ENCODE measurements at places on chromosomes 3 and 15.

- no peak for DNase-seq
These were observed 353.4 kb downstream of the EPHB1 start for GRCh38 chr3:135148398-135149020.

- no peak for DNase-seq
These were observed 29.9 kb downstream of the CGNL1 start for GRCh38 chr15:57406062-57406772.

DNA sequence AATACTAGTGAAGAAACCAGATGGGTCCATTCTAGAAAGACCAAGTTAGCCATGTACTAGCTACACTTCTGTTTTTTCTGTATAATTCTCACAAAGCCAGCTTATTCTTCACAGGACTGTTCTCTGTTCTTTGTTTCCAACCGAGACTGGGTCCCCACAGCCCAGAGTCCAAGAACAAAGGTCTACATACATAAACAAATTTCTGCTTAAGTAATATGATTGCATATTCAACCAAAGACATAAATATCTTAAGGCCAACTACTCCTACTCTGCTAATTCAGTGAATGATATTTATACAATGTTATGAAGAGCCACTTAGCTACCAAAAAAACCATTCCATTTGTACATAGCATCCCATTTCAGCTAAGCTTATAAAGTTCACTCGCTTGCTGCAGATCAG, 299.8 kb upstream of the CCDC54 start:
- DNase-seq, result no peak

DNA sequence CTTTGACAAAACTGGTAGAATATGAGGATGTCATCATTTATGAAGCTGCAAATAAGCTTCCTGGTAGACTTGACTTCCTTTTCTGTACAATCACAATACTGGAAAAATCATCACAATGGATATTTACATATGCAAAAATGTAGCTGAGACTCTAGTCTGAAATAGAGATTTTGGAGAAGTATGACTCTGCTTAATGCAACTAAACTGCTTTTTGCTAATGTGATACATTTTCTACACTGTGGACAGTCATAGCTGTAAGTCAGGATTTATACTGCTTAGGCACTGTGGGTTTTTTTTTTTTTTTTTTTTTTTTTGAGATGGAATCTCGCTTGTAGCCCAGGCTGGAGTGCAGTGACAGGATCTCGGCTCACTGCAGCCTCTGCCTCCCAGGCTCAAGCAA, 34.5 kb upstream of the ST3GAL6 start:
- DNase-seq, result no peak

GRCh38 chr3:65919826-65920225, 118.9 kb downstream of the MAGI1 start:
- no peak for DNase-seq

DNA sequence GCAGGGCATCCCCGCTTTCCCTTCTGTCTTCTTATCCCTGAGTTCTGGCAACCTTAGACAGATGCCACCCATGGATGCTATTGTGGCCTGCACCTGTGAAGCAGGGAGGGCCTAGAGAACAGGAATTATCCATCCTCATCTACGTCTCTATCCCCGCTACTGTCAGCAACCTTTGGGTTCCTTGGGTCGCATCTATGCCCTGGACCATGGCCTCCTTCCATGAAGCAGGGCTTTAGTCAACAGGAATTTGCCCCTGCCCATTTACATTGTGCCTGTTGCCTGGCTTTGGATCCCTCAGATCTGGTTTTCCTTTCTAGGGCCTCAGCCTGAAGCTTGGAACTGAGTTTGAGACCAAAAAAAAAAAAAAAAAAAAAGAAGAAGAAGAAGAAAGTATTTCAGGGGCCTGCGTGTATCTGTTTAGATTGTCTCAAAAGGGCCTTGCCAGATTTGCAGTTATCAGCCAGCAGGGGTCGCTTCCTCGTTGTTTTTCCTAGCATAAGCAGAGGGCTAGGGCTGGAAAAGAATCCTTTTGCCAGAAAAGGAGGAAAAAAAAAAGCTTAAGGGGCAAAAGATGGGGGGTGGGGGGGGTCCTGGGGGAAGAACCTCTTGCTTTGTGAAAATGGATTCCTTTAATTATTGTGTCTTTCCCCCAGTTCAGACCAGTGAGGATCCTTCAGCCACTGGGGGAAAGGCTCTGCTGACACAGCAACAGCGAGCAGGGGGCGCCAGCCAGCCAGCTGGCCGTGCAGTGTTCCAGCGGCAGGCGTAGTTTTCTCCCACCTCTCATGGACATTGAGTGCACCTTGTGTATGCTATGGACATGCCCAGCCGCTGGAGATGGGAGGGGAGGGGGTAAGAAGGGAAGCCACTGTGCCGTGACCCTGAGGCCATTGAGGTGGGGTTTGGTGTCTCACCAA, 65.7 kb upstream of the ALDH1L1 start:
- no peak for DNase-seq

DNA sequence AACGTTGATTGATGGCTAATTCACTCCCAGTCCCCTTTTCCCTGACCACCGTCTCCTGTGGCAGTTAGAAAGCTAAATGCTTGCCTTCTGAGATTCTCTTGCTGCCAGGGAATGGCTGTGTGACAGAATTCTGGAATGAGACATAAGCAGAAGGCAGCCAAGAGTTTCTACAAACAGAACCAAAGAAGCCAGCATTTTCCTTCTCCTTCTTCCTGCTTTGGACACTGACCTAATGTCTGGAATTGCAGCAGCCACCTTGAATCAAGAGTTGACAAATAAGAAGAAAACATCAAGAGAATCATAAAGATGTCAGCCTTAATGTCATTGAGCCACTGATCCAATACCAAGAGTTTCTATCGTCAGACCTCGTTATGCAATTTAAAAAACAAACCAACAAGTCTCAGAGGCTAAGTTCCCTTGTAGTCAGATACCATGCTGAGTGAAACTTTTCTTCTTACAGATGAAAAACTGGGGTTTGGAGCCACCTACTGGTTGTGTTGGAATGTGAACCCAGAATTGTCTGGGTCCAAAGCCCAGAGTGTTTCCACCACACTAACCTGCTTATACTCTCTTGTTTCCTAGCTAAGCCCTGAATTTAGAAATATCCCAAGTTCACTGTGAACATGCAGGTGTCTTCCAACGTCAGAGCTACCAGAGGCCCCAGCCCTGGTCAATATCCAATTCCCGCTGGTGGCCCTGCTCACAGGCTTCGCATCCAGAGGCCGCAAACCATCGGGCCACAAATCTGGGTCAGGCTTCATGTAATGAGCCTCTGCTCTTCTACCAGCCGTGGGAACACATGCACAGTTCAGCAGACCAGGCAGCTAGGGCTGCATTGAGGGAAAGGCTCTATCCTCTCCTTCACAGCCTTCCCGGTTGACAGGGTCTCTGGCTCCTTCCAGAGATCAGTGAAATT, 42.5 kb downstream of the MCF2L2 start:
- DNase-seq, result peak; percentile 32

DNA sequence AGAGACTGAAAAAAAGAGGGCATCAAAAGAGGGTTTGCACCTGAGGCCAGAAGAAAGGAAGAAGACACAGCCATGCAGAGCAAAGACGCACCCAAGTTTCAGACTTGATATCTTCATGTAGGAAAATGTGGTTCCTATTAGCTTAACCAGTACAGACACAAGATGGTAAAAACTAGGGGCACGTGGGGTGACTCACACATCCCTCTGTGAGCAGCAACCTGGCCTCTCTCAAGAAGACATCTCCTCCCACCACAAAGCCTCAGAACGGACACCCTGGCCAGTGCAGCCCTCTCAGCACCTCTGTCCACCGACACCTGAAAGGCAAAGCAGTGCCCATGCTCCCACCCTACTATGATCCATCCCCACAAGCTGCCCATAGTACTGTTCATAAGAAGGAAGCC, 33.3 kb downstream of the GLB1 start:
- DNase-seq, result no peak

GRCh38 chr3:157023226-157023625, 136.7 kb downstream of the CCNL1 start:
- no peak for DNase-seq

GRCh38 chr3:71903112-71903495, 118.2 kb upstream of the PROK2 start:
- DNase-seq, result no peak

GRCh38 chr3:149058602-149059001, 27.7 kb downstream of the HLTF start:
- DNase-seq, result no peak

GRCh38 chr3:106341586-106342162, 472.9 kb upstream of the CBLB start:
- DNase-seq, result no peak

GRCh38 chr3:170603770-170604510, 18.1 kb upstream of the SLC7A14 start:
- no peak for DNase-seq

- DNase-seq, result peak; percentile 53
These were observed at the start of gene COMMD2 for GRCh38 chr3:149752051-149752787. Gene COMMD2, minus strand, starts transcription at chr3:149752489. Its CDS starts 45 bp downstream, at chr3:149752444.

- no peak for DNase-seq
These were observed 52.8 kb upstream of the TBC1D5 start for GRCh38 chr3:17795280-17795679.

GRCh38 chr15:40234783-40235182, 4.1 kb upstream of the PAK6 start:
- no peak for DNase-seq

GRCh38 chr3:39213613-39214012, 21.2 kb upstream of the XIRP1 start:
- DNase-seq, result no peak

DNA sequence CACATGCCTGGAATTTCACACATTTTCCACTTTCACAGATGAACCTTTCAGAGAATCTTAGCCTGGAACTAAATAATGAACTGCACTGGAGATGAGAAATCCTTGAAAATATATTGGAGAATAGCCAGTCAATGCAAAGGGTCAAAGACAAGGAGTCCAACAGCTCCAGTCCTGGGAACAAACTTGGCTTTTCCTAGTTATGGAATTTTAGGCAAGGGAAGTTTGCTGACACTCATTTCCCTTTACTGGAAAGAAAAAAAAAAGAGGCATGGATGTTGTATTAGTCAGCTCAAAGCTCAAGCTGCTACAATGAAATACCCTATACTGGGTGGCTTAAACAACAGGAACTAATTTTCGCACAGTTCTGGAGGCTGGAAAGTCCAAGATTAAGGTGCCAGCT, 690.8 kb upstream of the ARPP21 start:
- DNase-seq, result no peak

DNA sequence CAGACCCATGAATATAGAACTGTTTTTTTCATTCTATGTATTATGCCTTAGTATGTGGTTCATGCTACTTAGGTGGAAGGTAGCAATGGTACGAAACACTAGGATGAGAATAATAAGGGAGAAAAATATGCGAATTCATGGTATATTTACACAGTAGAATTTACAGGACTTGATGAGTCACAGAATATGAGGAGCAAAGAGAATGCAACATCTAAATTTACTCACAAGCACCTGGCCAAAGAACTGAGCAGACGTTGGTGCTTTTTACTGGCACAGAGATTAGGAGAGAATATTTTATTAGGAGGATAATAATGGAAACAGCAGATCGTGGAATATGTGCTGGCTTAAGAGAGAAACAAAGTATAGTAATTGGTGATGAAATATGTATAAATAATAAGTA, 785.4 kb upstream of the ROBO1 start:
- no peak for DNase-seq

- DNase-seq, result no peak
These were observed 7.4 kb downstream of the TM6SF1 start for GRCh38 chr15:83114856-83115255.

- DNase-seq, result no peak
These were observed 136.7 kb upstream of the TLE3 start for GRCh38 chr15:70234256-70234905.

- DNase-seq, result no peak
These were observed 117.3 kb upstream of the PLXND1 start for GRCh38 chr3:129723558-129724324.

GRCh38 chr3:69425249-69425648, 39.4 kb upstream of the FRMD4B start:
- DNase-seq, result no peak

- no peak for DNase-seq
These were observed 710 bp downstream of the ABHD10 start for GRCh38 chr3:111979434-111980038.

DNA sequence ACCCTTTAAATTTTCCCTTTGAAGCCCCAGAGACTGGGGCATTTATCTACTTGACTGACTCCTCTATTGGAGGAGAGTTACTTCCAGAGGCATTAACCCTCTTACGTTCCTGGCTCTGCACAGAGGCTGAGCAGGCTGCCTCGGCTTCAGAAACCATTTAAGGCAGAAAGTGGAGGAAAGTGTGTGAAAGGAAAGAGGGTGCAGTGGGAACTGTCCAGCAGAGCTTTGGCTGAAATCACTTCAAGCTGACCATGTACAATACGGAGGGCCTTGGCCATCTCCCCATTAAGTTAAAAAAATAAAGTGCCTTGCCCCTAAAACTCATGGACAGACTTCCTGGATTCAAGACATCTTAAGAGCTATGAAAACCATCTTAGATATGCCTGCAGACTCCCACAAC, 238.7 kb downstream of the SV2B start:
- DNase-seq, result no peak

DNA sequence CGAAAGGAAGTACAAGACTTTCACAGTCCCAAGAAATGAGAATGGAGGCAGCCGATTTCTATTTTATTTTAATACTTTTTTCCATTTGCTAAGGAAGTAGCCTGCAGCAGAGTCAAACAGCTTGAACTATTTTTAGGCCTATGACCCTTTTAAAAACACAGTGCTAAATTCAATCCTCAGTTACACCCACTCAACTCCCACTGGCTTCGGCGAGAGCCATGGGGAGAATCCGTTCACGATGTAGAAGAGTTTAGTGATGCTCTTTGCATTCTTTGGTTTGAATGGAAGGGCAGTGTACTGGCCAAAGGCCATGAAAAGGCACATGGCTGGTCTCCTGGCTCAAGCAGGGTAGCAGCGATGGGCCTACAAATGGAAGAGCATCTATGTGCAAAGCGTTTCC, 343.5 kb downstream of the FOXP1 start:
- DNase-seq, result no peak

DNA sequence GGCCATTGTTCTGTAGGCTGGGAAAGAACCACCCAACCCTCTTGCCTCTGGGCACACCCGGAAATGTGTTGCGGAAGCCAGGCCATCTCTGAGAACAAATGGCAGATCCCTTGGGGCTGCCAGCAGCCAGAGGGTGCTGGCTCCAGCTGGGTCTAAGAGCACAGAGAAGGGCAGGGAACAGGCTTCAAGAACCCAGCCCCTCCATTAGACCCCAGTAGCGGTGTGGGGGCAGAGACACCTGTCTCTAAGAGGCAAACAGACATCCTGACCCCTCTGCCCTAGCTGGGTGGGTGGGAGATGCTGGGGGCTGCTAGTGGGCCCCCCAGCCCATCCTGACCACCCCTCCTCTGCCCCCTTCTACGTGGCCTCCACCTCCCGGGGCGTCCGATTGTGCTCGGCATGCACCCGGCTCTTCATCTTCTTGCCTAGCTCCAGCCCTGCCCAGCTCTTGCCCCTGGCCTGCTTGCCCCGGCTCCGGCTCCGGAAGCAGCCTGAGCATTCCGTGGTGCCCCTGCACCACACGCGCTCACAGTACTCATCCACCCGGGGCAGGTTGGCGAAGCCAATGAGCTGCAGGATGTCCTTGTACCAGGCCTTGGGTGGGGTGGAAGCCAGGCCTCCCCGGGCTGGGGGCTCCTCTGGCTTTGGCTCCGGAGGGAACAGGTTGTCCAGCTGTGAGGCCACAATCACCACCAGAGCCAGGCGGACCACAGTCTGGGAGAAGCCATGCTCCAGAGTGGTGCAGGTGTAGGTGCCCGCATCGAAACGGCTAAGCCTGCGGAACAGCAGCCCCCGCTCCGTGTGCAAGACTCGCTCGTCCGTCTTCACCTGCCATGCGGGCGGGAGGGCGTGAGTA, 9.4 kb downstream of the SEMA3G start:
- no peak for DNase-seq
